ENCODE measurements at places on chromosomes 7 and 10.

GRCh38 chr7:129574487-129574886, 37.0 kb upstream of the NRF1 start:
- no peak for DNase-seq

- no peak for DNase-seq
These were observed 77.7 kb downstream of the OTUD1 start for GRCh38 chr10:23516530-23516929.

- no peak for DNase-seq
These were observed 76.7 kb downstream of the MKLN1 start for GRCh38 chr7:131404226-131404911.

DNA sequence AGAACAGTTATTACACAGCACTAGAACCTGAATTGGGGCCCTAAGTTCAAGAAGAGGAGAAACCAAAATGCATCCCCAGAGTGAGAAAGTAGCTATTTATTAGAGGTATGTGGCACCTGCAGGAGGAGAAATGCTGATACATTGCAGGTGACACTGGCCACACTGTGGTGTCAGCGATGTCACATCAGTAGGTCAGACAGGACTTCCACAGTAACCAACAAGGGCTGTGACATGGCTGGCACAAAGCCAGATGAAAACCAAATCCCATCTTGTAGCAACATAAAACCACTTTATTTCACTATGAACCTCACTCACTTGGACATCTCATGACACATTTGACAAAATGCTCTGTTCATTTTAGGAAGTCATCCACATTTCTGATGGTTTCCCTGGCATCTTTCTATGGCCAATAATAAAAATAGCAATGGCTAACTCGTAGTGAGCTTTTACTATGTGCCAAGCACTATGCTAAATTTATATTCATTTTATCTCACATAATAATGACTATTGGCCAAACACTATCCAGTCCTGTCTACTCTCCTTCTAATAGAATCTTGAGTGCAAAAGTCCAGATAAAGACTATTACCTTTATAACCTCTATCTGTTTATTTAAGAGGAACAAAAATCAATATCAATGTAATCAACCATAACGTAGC, 154.2 kb downstream of the TSPAN12 start:
- no peak for DNase-seq

DNA sequence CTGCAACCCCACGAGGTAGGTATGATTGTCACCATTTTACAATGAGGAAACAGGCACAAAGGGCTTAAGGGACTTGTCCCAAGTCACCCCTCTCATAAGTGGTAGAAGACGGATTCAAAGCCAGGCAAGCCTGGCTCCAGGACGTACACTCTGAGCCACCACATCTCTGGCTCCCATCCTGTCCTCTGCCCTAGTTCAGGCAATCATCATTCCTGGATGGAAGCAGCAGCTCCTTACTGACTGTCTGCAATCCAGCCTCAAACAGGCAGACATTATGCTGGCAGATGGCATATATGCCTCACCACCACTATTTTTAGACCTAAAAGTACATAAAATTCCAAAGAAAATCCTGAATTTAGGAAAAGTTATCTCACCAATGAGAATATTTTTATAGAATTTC, 100.7 kb downstream of the USP6NL start:
- DNase-seq = no peak

All from NCI-H460 (cell line).